Left colon (tissue), 2 donors: ENCODE measurements at places on chromosomes 6 and 20.

DNA sequence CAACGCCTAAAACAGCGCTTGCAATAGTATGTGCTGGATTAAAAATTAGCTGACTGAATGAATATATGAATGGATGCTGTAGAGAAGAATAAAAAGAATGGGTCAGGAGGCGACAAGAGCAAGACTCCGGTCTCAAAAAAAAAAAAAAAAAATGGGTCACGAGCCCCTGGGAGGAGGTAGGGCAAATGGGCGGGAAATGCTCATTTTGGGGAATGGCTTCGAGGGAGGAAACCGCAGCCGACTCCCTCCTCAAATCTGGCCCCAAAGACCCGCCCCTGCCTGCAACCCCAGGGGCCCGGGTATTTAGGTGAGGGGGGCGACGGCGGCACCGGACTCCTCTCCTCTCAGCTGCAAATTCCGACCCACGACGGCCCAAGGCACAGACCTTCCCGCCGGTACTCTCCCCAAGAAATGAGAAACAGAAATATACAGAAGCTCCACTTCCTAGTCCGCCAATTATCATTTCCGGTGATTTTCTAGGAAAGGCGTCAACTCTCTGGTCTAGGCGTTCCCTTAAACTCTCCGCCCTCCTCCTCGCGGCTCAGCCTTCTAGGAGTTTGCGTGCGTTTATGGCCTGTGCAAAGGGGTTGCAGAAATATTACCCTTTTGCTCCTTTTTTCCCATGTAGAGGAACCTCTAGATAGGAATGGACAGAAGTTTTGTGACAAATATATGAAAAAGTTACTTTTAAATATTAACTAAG, at the start of gene ZNF311:
Gene ZNF311 (minus strand): TSS at position 133 of the 703 bp plus-strand sequence. CDS start 1,361 bp downstream, outside the sequence.
- peak; percentile 55 for DNase-seq

DNA sequence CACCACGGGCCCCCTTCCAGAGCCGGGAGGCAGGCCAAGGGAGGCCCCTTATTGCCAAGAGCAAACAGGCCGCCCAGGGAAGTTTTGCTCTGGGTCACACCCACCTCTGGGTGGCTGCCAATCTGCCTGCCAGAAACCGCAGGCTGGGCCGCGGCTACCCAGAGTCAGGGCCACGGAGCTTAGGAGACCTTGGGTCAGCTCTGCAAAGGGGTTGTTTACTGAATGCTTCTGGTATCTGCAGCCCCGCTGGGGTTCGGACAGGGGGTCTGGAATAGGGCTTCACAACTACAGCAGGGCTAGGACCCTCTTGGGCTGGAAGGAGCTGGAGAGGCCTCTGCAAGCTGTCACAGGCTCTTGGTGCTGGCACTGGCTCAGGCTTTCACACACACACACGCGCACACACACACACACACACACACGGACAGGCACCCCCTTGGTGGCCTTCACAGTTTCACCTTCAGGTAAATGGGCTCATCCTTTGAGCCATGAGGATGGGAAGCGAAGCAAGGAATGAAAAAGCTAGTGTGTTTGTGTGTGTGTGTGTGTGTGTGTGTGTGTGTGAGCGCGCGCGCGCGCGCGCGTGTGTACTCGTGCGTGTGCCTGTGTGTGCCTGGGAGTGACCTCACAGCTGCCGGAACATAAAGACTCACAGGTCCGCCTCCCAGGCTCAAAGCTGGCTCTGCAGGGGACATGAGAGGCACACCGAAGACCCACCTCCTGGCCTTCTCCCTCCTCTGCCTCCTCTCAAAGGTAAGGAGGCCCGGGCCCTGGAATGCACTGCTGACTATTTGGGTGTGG, at the start of gene CCN5:
Gene CCN5 (plus strand): TSS at position 669 of the 798 bp plus-strand sequence. CDS start 22 bp downstream, at position 691.
- peak; percentile 82 for DNase-seq

DNA sequence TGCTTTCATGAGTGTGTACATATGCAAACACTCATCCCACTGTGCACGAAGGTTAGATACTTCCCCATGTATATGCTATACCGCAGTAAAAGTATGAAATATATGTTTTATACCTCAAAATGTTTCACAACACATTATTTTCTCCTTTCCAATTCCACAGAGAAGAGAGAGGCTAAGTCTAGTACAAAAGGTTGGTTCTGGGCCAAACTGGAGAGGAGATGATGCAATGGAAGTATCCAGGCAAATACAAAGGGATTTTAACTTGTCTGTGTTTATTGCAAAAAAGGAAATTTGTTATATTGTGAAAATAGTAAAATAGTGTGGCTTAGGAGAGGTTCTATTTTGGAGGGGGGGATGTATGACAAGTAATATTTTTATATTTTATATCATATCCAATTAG, 112.6 kb downstream of the PLCB1 start:
- no peak for DNase-seq

DNA sequence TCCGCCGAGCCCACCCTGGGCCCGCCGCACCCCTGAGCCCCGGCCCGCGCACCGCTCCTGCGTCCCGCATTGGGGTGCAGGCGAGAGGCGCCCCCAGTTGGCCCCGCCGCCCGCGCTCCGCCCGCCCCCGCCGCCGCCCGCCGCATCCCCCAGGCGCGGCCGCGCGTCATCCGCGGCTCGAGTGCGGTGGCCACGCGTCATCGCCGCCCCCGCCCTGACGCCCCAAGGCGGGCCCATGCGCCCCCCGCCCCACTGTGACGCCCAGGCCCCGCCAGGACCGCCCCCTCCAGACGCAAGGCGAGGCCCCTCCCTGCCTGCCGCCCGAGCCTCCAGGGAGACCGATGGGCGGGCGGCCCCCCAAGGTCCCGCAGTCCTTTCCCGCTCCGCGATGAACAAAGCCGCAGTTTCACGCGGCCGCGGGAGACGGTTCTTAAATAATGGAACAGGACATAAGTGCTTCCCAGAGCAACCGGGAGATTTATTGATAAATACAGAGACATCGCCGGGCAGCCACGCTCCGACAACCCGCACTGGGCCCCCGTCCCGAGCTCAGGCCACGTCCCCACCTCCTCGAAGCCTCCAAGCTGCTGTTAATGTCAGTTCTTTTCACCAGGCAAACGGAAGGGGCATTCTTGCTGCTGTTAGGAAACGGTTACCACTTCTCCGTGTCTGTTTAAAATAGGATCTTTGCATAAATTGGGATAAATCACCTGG, at the start of gene ANKRD60:
Gene ANKRD60 (minus strand): TSS at position 170 of the 714 bp plus-strand sequence. CDS start 0 bp downstream, at position 170.
- DNase-seq, result no peak

- no peak for DNase-seq
Observed at GRCh38 chr20:1860446-1860845, 34.8 kb upstream of the SIRPA start.

DNA sequence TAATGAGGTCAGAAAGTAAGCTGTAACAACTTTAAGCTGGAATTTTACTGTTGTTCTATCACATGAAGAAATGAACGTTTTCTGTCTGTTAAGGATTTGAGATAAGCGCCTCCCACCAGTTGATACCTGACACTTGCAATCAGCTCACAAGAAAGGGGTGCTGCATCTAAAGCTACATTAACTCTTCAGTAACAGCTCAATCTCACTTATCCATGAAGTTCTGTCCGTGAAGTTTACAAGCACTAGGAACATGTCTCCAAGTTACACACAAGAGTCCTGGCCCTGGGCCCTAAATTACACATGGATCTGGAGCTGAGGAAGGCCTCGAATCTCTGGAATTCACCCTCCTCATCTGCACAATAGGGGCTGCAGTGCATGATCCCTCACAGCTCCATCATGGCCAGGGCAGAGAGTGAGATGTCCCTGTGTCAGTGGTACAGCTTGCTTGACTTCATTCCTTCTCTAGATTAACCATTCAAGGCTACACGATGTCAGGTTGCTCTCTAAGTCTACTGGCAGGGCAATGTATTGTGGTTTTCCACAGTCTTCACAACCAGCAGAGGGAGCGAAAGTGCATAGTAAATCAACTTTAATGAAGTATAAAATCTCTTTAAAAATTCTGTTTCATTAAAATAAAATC, 182.4 kb upstream of the MCHR2 start:
- no peak for DNase-seq

DNA sequence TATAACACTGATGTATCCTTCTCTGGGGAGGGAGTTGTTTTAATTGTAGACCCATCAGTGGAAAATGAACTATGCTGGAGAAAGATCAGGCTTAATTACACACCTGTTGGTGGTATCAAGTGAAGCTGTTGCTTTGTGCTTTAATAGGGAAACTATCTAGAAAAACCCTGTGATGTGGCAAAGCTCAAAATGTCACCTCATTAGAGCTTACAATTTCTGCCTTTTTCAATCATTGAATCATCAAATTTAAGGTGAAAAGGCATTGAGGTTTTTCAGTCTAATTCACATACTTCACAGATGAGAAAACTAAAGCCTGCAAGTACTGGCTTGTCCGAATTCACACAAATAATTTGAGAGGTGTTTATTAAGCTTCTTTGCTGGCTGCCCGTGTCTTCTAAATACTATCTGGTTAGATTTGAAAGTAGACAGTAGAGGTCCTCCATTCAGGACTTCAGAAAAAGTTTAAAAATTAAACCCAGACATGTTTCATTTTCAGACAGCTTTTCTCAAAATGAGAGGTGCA, 143.3 kb upstream of the MAP3K7 start:
- DNase-seq, result no peak

GRCh38 chr20:1125277-1125676, 6.9 kb downstream of the PSMF1 start:
- no peak for DNase-seq

DNA sequence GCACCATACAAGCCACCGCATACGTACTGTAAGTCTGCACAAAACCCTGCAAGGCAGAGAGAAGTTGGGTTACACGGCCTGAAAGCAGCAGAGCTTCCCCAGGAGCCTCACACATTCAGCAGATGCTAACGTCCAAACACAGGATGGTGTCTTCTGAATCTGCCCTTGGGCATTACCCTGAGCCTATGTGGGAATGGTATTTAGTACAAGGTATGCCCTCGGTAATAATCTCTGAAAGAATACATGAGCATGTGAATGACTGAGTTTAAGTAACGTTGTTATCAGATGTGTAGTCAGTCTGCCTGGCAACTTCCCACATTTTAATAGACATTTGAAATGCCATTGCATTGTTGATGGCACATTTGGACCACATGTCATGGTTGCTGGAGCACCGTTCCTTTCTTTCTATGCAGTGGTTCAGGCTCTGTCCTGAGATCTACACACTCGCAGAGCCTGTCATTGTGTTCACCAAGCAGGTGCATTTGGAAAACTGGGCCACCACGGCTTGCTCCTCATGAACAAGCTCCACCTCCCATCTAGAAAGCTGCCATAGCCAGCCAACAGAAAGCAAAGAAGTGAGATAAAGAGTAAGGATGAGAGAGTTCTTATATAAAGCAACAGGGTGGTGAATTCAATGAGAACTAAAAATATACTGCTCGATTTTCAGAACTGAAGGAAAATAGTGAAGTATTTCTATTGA, 136.5 kb upstream of the GGTLC1 start:
- no peak for DNase-seq

GRCh38 chr6:112281821-112282615, 27.7 kb upstream of the LAMA4 start:
- DNase-seq, result peak; percentile 40

DNA sequence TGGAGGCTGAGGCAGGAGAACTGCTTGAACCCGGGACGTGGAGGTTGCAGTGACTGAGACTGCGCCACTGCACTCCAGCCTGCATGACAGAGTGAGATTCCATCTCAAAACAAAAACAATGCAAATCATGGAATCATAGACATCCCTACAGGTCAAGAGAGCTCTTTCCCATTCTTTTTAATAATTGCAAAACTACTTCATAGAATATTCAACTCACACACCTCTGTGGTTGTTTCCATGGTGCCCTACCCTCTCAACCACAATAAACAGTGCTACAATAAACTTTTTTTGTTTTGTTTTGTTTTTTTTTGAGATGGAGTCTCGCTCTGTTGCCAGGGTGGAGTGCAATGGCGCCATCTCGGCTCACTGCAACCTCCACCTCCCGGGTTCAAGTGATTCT, 11.8 kb upstream of the ADNP start:
- DNase-seq, result no peak

DNA sequence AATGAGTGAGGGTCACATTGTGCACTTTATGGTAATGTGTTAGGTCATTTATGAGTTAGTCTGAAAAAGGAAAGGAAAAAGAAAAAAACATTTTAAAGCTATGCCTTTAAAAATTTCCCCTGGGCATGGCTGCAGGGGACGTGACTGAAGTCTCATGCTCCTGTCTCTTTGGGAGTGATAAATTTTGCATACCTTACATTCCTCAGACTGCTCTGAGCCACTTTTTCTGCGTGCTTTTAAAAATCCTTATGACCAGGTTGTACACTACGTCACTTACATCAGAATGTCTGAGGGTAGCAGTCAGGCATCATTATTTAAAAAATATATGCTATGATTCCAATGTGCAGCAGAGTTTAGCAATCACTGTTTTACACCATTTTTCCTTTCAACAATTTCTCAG, 121.2 kb downstream of the RFPL4B start:
- no peak for DNase-seq

DNA sequence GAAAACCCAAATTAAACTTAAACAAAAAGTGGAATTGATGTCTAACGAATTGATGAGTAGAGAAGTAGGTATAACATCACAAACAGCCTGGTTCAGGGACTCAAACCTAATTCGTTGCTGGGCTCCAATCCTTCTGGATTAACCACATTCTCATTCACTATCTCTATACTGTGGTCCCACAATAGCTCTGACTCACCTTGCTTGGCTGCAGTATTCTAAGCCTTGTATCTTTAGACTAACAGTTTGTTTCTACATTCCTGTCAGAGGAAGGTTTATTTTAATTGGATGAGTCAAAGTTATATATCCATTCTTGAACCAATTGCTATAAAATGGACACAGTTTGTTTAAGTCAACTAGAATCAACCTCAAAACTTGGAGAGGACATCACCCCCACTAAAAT, 530.5 kb upstream of the PTCHD4 start:
- no peak for DNase-seq
